Activated CD4-positive, alpha-beta T cell treated with anti-CD3 and anti-CD28 coated beads for 1 hour (primary cell): ENCODE measurements at places on chromosomes 13 and 19.

DNA sequence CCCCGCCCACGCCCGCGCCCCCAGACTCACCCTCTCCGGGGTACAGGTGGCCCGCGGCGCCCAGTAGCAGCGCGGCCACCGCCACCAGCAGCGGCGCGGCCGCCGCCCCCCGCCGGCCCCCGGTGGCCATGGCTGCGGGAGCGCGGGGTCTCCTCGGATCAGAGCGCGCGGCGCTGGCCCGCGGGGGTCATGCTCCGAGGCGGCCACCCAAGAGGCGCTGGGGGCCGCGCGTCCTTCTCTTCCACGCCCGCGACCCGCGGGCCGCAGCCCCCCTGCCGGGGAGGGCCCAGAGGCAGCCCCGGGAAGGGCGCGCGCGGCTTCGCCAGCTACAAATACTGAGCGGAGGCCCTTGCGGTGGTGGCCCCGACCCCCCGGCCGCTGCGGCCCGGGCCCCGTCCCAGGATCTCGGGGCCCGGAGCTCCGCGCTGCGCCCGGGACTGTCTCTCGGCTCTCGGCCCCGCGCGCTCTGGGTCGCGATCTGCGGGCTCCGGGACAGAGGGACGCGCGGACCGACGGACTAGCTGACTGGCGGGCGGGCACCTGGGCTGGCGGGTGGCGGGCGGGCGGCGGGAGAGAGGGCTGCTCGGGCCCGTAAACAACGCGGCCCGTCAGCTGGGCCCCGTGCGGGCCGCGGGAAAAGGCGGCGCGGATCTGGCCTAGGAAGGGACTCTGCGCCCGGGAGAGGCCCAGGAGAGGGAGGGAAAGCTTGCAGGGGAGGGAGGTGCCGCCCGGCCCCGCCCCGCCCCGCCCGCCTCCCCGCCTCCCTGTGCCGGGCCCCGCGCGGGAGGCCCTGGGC lies at the start of gene INSR:
Gene INSR, minus strand, starts transcription at position 653 of the 796 bp plus-strand sequence. Its CDS starts 523 bp downstream, at position 130.
- peak; percentile 33 for DNase-seq

GRCh38 chr13:114108141-114108761 lies 24.2 kb downstream of the RASA3 start:
- DNase-seq = no peak

- DNase-seq = no peak
Observed at GRCh38 chr13:32334671-32335070, 19.4 kb downstream of the BRCA2 start.

- peak; percentile 34 for DNase-seq
Observed at GRCh38 chr13:105139380-105140285, 1395.8 kb downstream of the EFNB2 start.

GRCh38 chr13:78736142-78736541 lies 77.2 kb upstream of the OBI1 start:
- DNase-seq = no peak

DNA sequence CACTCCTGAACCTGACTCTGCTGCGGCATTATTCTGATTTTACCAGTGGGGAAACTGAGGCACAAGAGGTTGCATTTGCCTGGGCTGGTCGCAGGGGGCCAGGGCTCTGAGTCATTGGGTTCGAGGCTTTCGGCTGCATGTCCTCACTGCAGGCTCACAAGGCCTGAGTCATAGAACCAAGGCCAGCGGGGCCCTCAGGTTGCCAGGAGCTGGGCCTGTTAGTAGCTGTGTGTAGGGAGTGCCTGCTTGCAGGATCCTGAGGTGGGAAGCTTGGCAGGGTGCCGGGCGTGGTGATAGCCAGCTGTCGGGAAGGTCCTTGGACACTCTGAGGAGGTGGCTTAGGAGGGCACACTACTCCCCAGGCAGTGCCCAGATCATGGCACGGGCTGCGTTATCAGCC lies 21.6 kb upstream of the F2RL3 start:
- DNase-seq = no peak

DNA sequence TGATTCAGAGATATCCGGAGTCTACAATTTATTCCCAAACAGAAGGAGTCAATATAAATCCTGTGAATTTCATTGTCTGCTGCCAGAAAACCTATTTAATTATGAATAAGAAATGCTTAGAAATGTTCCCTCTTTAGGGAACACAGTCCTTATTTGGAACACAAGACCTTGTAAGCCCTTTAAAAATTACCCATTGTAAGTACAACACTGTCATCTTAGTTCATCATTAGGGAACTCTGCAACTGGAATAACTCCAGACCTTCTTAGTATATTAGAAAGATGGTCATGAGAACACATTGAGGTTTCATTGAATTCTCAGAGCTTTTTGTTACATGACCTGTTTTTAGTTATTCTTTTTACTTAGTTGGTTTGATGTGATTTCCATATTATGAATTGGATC lies 548.5 kb upstream of the KLF12 start:
- DNase-seq = no peak

- DNase-seq = no peak
Observed at GRCh38 chr13:47503475-47503874, 497.6 kb downstream of the SUCLA2 start.

DNA sequence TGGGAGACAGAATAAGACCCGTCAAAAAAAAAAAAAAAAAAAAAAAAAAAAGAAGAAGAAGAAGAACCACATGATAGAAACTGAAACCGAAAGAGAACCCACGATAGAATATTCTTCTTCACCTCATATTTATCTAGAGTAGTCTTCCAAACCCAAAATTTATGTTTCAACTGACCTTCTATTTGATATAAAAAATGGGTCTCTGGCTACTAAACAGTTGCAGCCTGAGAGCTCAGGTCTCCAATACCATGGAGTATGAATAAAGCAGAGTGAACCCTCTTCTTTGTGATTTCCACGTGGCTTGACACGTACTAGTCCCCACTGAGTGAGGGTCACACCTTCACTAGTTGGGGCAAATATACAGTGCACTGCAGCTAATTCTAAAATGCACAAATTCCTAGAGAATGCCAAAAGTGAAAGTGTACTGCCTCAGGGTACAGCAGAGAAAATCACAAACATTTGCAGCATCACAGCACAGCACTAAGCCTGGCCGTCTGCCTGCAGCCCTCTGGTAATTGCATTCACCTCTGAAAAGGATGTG lies 30.8 kb upstream of the RFC3 start:
- no peak for DNase-seq

GRCh38 chr13:75685239-75685697 lies 49.1 kb downstream of the LMO7 start:
- no peak for DNase-seq

DNA sequence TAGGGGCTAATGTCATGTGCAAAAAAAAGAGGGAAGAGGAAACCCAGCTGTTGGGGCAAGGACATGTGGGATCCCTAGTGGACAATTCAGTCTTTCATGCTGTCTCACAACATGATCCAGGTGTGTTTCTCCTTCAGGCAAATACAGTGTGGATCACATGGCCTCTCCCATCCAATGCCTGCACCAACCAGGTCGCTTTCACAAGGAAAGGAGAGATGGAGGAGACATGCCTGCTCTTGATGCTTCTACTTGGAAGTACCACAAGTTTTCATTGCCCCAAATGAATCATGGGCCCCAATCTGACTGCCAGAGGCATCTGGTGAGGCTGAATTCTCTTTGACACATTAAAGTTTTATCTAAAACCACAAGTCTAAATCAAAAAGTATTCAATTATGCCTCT lies 82.1 kb downstream of the DLEU7 start:
- DNase-seq = no peak

- DNase-seq = no peak
Observed at GRCh38 chr19:6055013-6055795, 55.1 kb downstream of the RFX2 start.

DNA sequence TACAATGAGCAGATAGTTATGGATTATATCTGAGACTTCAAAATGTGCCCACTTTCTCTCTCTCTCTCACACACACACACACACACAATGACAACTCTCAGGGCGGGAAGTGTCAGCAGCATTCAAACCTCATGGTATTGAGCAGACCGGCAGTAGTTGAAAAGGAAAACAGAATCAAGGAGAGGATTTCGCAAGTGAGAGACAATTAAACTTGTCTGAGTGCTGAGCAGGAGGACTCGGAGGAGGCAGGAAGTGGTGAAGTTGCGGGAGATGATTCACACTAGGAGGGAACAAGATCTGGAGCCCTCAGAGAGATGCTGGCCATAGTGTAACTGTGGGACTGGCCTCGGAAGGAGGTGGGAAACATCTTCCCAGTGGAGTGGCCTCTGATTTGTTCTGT lies 353.1 kb downstream of the EFNB2 start:
- DNase-seq = no peak

- DNase-seq = no peak
Observed at GRCh38 chr13:44498969-44499368, 77.2 kb downstream of the TSC22D1 start.

DNA sequence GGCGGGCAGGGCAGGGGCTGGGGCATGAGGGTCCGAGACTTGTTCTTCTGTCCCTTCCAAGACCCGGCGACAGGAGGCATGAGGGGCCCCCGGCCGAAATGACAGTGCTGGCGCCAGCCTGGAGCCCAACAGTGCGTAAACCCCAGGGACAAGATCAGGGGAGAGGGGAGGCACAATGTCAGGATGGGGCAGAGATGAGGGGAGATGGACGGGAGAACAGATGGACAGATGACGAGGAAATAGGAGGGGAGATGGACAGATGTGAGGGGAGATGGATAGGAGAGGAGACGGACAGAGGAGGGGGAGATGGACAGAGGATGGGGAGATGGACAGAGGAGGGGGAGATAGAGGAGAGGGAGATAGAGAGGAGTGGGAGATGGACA lies 518 bp downstream of the FLT3LG start:
- DNase-seq = no peak

GRCh38 chr19:47520839-47521238 lies 6.0 kb upstream of the NAPA start:
- no peak for DNase-seq

- DNase-seq = no peak
Observed at GRCh38 chr13:40228496-40228895, 437.9 kb downstream of the FOXO1 start.

GRCh38 chr19:52692431-52693008 lies 42.3 kb downstream of the ZNF611 start:
- no peak for DNase-seq

DNA sequence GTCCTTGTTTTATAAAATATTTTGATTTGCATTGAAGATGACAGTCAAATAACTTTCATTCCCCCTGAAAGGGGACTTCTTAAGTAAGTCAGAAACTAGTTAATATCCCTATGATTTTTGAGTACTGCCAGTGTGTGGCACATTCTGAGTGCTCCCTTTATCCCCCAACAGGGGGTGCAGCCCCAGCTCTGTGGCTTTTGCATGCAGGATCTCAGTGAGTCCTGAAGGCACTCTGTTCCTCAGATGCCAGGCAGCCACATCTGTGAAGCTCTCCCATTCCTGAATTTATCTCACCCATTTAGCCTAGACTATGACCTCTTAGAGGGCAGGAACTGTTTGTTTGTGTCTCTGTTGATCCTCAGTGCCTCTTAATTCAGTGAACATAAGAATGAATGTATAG lies 123.1 kb downstream of the CDK8 start:
- DNase-seq = no peak

DNA sequence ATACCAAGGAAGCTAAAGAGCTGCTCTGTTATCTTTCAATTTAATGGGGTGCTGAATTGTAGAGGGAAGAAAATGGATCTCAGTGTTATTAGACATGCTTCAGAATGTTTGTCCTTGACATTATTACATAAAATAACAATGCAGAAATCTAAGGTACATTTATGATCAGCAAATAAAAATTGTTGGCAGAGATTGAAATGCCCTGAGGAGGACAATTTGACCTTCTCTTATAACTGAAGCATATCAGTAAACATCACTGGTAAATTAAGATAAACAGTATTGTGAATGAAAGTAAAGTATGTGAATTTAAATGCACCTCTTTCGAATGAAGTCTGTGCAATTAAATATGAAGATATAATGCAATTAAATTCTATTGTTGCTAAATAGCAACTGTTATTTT lies 1362.1 kb upstream of the ATXN8OS start:
- DNase-seq = no peak

DNA sequence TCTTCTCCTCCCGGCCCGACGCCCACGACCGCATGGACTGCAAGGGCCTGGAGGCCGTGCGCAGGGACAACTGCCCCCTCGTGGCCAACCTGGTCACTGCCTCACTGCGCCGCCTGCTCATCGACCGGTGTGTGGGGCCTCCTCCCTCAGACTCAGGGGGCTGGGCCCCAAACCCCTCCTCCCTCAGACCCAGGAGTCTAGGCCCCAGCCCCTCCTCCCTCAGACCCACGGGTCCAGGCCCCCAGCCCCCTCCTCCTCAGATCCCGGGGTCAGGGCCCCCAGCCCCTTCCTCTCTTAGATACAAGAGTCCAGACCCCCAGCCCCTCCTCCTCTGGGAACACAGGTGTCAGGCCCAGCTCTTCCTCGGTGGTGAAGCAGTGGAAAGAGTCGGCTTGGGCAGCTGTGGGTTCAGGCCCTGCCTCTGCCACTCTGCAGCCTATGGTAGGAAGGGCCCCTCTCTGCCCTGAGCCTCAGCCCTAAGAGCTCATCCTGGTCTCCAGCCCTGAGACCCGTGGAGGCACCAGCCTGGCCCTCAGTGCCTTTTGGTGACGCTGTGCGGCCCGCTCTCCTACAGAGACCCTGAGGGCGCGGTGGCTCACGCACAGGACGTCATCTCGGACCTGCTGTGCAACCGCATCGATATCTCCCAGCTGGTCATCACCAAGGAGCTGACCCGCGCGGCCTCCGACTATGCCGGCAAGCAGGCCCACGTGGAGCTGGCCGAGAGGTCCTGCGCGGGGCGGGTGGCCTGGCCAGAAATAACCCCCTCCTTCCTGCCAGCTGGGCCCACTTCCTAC lies 3.7 kb upstream of the SPIB start:
- peak; percentile 60 for DNase-seq

GRCh38 chr19:18648973-18649315 lies 12.1 kb downstream of the KLHL26 start:
- DNase-seq = no peak
